ENCODE measurements at places on chromosomes 5 and 9.

DNA sequence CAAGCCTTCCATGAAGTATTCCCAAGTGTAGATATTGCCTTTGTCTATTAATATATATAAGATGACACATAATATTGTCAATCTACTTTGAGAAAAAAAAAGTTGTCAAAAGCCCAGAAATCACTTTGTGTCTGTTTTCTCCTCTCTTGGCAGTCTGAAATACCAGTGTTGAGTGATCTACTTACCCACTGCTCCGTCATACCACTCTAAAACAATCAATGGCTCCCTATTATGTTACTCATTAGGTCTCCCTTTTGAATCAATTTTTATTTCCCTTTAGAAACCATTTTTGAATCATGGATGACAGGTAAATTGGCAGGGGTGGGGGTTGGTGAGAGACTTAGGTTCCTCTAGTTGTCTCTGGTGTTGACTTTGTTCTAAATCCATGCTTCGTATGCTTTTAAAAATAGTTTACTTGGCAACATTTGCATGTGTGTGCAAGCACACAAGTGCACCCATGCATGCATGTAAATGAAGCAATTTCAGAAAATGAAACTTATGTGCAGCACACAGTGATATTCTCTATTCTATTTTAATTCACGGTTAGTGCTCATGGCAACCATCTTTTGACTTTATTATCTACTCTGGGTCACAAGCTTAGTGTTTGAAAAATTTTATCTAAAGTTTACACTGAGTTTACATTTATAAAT, 378.9 kb downstream of the RAB3C start:
- DNase-seq = no peak

GRCh38 chr9:72315089-72315509, 49.9 kb downstream of the ZFAND5 start:
- DNase-seq = no peak

DNA sequence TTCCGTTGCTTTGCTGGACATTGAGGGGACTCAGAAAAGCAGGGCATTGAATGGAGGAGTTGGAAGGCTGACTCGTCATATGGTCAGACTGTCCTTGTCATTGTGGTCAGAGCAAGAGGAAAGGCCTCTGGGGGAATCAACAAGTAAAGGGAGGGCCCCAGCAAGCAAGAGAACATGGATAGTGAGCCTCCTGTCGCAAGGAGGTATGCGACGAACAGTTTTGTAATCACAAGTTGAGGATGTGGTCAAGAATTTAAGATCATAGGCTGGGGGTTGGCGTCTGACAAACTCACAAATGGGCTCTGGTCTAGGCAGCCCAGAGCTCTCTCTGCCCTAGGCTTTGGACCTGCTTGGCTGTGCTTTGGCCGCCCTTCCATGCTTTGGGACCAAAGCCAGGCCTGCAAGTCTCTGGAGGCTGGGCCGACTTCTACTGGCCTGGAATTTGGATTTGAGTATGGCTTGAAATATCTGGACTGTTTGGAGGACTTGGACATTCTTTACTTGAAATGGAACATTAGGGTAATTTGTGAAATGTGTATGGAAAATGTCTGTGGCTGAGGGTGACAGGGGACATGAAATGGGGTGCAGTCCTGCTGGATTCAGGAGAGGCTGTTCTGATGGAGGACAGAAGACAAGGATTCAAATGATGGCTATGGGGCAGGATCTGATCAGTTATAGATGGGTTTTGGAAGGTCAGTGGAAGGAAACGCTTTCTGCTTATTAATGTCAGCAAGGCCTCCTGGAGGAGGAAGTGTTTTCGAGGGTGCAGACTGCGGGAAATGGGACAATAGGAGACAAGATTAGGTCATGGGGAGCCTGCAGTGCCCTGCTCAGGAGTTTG, 19.2 kb upstream of the NDST1 start:
- no peak for DNase-seq

DNA sequence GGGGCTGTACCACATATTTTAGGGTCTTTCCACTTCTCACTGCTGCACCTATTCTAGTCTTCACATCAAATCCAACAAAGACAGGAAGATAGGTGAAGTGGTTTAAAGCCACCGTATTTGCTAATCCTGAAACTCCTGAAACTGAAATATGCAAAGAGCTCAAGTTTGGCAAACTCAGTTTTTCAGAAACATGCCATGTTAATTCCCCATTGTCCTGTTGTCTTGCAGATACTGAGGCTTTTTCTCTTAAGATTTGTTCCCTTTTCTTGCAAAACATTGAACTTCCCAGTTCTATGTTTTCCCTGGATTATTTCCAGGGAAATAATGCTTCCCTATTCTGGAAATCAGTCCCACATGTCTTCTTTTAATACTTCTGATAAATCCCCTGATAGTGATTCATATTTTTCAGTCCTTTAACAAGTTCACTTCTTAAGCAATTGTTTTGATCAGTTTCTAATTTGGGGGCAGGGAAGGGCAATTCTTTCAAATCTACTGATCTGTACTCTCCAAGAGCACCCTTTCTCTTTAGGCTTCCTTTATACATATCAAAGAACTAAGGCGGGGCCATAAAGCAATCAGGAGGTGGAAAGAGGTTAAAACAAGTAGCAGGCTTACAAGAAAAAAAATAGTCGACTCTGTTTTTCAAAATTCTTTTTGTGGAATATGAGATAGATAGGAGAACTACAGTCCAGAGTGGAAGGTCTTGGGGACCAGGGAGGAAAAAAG, 648.5 kb downstream of the BNC2 start:
- DNase-seq = no peak

- no peak for DNase-seq
Observed at GRCh38 chr9:73525350-73525749, 373.7 kb downstream of the ANXA1 start.

GRCh38 chr9:8809741-8810140, 1010.2 kb upstream of the DMAC1 start:
- DNase-seq = no peak

DNA sequence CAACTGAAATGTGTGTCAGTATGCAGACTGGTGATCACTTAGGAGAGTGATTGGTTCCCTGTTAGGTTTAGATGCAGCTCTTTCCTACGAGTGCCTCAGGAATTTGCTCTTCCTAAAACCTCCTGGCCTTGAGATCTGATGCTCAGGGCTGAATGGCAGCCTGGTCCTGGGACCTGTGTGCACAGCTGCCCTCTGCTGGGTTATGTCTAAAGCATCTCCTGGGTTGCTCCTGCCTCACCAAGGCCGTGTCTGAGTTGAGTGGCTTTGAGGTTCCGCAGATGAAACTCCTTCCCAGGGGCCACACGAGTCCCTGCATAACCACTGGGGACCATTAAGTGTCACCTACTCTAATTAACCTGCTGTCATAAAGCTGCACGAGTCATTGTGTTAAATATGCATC, 59.5 kb downstream of the MVB12B start:
- no peak for DNase-seq

GRCh38 chr5:73900566-73900965, 274.6 kb downstream of the ARHGEF28 start:
- DNase-seq = no peak

DNA sequence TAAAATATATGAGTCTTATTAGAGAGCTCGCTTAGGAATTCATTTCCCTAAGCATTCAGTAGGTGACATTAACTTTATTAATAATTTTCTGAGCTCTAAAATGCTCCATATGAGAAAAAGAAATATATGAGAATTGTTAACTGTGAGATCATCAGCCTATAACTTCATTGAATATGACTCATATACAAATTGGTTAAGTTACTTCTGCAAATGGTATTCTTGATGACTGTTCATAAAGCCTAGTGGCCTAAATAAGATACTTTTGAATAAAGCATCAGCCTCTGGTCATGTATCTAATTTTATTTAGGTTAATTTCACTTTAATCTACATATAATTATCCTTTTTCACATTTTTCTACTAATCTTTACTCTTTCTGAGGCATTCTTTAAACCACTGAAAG, 710.2 kb upstream of the ACO1 start:
- DNase-seq = no peak

DNA sequence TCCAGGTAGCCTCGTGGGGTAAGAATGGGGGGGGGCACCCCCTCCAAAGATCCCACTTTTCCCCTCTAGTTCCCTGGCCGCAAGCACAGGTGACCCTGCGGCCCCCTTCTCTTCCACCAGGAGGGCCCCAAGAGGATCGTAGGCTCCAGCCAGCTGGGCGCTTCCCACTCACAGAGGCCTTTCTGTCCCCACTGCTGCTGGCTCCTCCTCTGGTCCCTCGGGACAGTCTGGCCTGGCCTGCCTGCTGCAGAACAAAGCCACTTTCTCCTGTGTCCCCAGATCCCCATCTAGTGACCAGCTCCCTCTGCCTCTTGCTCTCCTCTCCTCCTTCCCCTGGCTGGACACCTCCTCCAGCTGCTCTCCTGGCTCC, 534 bp upstream of the SAPCD2 start:
- no peak for DNase-seq
